ENCODE measurements at places on chromosomes 7 and 10.

GRCh38 chr7:124747072-124747471 is 18.5 kb downstream of the GPR37 start:
- DNase-seq, result no peak

- peak; percentile 45 for DNase-seq
Observed at GRCh38 chr10:7819121-7819460, 786 bp downstream of the TAF3 start.

DNA sequence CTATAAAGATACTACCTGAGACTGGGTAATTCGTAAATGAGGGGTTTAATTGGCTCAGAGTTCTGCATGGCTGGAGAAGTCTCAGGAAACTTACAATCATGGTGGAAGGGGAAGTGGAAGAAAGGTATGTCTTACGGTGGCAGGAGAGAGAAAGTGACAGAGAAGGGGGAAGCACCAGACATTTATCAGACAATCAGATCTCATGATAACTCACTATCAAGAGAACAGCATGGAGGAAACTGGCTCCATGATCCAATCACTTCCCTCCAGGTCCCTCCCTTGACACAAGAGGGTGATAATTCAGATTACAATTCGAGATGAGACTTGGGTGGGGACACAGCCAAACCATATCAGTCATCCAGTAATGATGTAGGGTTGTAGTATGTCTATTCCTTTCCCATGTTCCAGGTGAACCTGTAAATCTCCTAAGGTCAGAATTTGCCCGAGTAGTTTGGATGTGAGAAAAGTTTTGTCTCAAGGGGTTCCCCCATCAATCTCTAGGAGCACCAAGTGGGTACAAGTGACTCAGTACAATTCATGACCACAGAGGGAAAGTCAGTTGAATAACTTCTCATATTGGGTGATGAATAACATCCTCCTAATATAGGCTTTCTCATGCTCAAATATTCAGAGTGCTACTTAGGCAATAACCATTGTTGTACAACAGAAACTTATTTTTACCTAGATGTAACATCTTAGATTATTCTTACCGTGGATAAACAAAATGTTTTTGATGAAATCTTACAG is 39.7 kb upstream of the MTPN start:
- DNase-seq, result no peak

DNA sequence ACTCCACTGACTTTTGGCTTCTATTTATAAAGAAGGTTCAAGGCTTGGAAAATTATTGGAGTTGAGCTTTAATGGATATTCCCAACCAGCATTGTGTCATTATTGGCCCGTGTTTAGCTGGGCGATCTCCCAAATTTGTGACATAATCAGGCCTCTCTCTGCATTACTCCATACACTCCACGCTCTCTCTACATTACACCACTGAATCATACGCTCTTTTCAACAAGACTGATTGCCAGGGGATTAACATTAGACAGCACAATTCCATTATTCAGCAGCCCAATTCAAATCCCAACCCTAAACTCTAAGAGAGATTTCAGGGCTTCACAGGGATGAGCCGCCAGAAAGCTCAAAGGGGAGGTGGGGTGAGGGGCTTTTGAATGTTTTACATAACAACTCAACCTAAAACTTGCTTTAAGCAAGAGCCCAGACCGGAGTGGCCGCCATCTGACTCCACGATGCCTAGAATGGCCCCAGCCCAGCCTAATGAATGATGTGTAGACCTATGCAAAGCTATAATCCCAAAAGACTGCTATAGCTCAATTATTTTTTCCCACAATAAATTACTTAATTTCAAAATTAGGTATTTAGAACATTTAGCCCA is 61.8 kb downstream of the FGFR2 start:
- DNase-seq, result no peak

DNA sequence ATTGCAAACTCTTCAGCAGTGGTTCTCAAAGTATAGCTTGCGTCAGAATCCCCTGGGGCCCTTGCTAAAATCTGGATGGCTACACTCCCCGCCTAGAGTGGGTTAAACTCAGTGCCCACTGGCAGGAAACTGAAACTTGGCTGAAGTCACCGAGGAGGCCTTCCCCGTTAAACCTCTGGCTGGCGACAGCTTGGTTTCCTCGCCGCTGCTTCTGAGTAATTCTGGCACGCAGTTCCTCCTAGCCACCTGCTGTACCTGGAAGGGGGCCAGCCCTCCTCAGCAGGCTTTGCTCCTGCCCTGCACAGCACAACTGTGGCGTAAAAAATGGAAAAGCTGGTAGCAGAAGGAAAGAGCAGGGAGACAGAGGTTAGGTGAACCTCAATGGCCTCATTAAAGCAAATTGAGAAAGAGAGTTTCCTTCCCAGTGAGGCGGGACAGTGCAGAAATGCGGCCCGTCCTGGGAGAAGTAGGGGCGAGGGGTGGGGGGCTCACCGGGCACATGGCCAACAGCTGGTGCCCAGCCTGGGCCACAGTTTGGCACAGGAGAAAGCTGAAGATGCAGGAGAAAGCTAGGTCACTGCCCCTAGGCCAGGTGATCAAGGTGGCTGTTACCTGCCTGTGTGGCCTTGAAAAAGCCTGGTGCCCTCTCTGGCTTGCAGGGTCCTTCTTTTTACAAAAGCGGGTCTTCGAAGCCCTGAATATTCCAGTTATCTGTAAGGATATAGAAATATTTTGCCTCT is 46.6 kb downstream of the ALOX5 start:
- peak; percentile 79 for DNase-seq

DNA sequence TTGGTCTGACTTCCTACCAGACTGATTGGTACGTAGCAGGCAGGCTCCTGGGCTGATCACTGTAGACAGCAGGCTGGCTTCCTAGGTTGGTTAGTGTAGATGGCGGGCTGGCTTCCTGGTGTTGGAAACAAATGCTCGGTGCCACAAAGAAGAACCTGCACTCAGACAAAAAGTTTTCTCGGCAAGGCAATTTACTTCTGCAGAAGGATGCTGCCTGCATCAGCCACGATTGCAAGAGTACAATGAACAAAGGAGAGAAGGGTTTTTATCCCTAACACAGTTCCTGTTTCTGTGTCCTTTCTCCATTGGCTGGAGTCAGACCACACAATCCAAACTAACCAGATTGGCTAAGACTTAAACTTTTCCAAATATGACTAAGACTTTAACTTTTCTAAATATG is 123.6 kb upstream of the PPP2R2D start:
- no peak for DNase-seq

DNA sequence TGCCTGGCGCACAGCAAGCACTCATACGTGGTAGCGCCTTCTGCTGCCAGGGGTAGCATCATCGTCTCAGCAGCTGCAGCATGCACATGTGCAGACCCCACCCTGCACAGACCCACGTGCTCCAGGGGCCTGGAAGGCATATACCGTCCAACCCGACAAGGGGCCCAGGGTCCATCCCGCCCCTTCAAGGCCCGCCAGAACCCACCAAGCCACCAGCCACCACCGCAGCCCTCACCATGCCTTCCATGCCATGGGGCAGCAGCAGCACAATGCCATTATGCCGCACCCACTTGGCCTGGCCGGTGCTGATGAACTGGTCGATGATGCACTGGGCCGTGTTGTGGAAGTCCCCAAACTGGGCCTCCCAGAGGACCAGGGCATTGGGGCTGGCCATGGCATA is 22.7 kb downstream of the OGDHL start:
- DNase-seq, result no peak

DNA sequence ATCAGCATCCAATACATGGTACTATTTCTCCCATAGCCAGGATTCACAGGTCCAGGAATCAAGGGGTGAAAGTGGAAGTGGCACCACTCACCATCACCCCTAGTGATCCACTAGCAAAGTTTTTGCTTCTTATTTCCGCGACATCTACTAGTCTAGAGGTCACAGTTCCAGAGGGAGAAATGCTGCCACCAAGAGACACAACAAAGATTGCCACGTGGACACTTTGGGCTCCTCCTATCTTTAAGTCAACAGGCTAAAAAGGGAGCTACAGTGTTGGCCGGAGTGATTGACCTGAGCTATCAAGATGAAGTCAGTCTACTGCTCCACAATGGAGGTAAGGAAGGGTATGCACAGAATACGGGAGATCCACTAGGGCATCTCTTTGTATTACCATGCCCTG is 178.2 kb downstream of the AKR1D1 start:
- no peak for DNase-seq

GRCh38 chr10:121296881-121297585 is 301.2 kb downstream of the FGFR2 start:
- no peak for DNase-seq
